ENCODE measurements at places on chromosomes 3 and 15.

GRCh38 chr3:128847666-128848370 lies 31.6 kb upstream of the ACAD9 start:
- no peak for DNase-seq

GRCh38 chr3:89606151-89606550 lies 498.7 kb downstream of the EPHA3 start:
- DNase-seq, result no peak

- no peak for DNase-seq
Measured at GRCh38 chr3:192220915-192221314, 506.4 kb downstream of the FGF12 start.

DNA sequence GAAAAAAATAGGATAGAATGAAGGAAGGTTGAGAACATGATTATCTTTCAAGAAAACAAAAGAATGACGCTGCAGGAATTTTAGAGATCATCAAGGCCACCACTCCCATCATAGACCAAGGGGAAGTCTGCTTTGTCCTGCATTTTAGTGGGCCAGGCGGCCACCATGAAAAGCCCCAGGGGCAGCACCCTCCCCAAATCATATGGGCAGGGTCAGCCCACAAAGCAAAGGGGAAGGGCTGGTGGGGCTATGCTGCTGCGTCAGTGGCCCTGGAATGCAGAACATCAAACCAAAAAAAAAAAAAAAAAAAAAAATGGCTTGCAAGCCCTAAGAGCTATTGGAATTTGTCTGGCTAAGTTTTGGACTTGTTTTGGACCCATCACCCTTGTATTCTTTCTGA lies 620.8 kb downstream of the ROBO2 start:
- DNase-seq, result no peak

Data from substantia nigra (tissue), 51 donors.